ENCODE measurements at places on chromosomes 16 and 17.

DNA sequence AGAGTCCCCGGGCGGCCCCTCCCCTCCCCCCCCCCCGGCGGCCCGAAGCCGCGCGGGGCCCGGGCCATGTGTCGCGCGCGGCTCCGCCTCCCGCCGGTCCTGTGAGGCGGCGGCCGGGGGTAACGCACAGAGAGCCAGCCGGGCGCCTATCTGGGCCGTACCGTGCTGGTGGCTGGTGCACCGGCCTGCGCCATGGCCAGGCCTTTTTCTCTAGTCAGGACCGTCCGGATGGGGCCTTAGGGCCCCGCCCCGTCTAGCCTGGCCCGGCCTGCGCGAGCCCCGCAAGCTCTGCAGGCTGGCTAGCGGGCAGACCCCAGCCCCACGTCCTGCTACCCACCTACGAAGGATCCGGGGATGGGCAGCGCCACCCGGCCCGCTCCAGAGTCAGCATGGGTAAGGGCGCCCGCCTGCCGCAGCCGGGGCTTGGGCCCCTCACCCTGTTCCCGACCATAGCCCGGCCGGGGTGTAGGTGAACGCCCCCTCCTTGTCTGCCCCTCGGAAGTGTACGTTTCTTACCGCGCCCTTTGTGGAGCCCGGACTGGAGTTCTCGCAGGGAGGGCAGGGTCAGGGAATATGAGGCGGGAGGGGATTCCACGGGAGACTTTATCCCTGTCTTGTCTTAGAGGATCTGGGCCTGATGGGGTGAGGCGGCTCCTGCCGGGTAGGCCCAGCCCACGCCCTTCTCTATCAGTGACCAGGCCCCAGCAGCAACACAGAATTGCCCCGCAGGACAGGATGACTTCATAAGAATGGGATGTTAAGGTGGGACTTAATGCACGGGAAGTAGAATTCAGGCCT is at the start of gene CENPT:
TSS of gene CENPT (minus strand) at position 630 of the 798 bp plus-strand sequence. CDS start 13,834 bp downstream, outside the sequence.
- DNase-seq, result no peak

DNA sequence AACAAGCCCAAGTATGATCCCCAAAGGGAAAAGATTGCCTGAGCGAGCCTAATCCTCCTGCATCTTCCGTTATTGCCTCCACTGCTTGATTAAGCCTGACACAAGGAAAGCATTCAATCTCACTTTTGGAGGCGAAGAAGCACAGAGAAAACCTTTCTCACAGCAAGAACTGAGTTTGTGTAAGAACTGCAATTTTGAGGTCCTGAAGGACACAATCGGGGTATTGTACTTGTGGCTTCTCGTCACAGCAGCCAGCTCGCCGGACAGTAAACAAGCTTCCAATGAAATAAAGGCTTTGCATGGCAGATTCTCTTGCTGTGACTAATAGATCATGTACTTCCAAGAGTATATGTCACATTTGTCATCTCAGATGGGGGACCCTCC is 18.7 kb upstream of the FOXF1 start:
- no peak for DNase-seq

DNA sequence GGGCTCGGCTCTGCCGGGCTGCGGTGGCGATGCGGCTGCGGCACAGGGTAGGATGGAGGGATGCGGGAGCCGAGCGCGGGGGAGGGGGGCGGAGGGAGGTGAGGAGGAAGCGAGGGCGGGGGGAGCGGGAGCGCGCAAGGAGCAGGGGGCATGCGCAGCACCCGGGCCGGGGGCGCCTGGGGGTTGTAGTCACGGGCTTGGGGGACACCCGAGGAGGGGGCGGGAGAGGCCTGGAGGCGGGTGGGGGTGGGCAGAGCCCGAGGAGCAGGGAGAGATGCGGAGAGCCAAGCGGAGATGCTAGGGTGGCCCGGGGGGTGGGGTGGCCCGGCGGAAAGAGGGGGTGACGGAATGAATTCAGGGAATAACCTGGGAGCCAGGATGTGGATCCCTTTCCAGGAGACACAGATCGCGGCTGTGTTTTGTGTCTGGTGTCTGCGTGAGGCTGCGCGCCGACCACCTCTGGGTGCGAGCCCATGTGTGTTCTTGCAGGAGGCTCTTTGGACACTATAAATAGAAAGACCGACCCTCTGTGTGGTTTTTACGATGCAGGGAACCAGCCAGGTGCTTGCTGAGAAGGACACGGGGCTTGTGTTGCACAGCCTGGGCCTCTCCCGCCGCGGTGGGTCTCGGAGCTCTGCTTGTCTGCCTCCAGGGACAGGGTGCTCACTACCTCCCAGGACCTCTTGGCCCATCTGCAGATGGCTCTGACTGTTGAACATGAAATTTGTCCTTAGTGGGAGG is at the start of gene STX1B:
TSS of gene STX1B (minus strand) at position 54 of the 741 bp plus-strand sequence. CDS start 242 bp downstream, outside the sequence.
- DNase-seq, result no peak

DNA sequence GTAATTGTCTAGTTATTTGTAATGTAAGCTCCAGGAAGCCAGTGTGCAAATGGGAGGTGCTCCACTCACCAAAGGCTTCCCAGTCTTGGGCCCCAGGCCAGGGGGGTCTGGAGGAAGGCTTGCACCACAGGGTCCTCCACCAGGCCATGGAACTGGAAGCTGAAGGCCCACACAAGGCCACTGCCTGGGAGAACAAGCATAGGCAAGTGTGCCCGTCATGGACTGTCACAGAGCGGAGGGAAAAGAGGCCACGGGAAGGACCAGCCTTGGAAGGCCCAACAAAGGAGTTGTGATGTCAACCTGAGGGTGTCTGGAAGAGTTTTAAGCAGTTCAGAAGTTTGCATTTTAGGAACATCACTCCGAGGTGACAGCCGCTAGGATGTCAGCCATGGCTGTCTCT is 3.0 kb upstream of the SRRM2 start:
- DNase-seq, result no peak

GRCh38 chr17:62860962-62861873 is 53.1 kb upstream of the MARCHF10 start:
- peak; percentile 76 for DNase-seq

- no peak for DNase-seq
Measured at GRCh38 chr16:77376358-77376757, 58.5 kb downstream of the ADAMTS18 start.

GRCh38 chr16:22052980-22053379 is 39.4 kb upstream of the VWA3A start:
- no peak for DNase-seq

DNA sequence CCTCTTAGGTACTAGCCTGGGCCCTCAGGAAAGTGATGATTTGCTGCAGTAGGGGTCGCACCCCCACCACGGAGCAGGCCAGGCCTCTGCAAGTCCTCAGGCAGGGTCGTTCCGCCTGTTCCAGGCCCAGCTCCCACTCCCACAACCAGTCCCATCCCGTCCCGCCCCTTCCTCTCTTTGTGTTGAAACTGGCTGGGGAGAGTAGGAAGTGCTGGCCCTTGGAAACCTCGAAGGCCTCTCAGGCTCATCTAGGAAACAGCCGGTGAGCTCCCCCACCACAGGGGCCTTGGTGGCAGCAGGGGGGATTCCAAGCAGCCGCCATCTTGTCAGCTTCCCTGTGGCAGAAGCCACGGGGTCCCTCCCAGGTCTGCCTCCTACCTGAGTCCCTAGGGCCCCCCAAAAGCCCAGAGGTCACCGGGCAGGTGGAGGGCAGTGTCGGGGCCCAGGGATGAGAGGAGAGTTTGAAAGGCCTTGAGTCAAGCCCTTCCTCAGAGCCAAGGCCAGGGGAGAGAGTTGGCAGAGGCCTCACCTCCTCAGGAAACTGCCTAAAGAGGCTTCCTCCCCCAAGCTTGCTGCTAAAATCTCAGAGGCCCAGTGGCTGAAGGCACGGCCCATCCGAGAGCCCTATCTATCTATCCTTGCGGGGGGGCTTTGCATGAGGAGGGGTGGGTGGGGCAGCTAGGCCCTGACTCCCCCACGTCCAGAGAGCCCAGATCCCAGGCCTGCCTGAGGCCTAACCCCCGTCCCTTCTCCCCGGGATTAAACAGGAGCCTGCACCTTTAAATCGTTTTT is 22.2 kb downstream of the MMP15 start:
- DNase-seq, result no peak

DNA sequence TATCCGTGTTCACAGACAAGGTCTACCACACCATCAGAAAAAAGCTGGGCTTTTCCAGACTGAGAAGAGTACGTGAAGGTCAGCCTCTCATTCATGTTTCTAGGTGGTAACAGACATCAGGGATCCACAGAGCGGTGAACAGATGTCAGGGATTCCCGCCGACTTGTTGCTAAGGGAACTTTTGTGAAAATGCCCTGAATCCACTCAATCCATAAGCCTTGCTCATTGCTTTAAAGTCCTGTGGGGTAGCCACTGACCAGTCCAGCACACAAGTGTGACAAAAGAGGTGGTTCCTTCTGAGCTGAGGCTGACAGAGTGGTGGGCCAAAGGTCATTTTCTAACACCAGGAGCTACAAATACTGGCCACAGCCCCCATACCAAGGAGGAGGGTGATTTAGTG is 5.9 kb downstream of the GAS7 start:
- no peak for DNase-seq

DNA sequence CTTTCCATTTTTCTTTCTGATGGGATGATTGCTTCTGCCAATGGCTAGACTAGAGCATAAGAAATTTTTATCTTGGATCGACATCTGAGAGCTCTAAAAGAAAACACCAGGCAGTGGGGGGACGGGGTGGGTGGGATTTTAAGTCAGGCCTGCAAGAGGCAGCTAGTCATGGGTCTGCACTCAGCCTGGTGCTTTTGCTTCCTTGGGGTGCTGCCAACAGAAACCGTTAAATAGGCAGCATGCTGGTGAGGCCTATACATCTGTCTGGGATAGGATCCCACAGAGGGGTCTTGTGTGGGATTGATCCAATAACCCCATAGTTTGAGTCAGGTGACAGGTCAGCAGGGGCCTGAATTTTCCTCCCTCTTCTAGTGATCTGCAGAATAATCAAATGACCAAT is 26.9 kb downstream of the ZNRF1 start:
- no peak for DNase-seq

GRCh38 chr16:79929260-79929965 is 328.9 kb upstream of the MAF start:
- peak; percentile 13 for DNase-seq

- DNase-seq, result no peak
Measured at GRCh38 chr17:45172541-45173286, 11.0 kb downstream of the HEXIM2 start.

Data from urinary bladder (tissue), 4 donors.